ENCODE measurements at places on chromosomes 11 and 22.
A peak's percentile ranks its signal among the peaks of the same experiment; 100 is the strongest.

DNA sequence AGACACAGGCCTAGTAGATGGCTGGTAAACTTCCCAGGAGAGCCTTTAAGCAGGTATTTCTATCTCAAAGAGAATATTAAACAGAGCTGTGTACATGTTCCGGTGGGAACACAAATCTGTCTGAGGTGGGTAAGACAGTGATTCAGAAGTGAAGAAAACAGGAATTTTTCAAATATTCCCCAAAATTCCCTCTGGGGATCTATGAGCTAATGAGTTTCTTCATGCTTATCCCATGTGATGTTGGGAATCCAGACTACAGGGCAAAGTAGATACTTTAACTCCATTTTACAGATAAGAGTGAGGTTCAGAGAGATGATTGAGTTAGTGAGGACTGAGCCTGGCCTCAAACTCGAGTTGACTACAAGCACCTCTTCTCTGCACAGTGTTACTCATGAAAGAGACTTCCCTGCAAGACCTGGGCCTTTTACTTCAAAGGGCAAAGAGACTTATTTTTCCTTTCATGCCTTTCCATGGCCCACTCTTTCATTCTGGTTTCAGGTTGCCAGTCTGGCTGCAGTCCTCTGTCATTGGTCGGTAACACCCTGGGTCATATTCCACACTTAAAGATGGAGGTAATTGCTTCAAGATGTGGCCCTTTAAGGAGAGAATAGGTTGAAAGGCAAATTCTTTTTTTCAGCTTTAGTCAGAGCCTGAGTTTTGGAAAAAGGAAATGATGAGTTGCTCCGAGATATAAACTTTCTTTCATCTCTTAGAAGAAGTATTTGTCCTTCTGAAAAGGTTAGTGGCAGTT, 70.1 kb downstream of the CYB5R2 start:
- no peak for DNase-seq

DNA sequence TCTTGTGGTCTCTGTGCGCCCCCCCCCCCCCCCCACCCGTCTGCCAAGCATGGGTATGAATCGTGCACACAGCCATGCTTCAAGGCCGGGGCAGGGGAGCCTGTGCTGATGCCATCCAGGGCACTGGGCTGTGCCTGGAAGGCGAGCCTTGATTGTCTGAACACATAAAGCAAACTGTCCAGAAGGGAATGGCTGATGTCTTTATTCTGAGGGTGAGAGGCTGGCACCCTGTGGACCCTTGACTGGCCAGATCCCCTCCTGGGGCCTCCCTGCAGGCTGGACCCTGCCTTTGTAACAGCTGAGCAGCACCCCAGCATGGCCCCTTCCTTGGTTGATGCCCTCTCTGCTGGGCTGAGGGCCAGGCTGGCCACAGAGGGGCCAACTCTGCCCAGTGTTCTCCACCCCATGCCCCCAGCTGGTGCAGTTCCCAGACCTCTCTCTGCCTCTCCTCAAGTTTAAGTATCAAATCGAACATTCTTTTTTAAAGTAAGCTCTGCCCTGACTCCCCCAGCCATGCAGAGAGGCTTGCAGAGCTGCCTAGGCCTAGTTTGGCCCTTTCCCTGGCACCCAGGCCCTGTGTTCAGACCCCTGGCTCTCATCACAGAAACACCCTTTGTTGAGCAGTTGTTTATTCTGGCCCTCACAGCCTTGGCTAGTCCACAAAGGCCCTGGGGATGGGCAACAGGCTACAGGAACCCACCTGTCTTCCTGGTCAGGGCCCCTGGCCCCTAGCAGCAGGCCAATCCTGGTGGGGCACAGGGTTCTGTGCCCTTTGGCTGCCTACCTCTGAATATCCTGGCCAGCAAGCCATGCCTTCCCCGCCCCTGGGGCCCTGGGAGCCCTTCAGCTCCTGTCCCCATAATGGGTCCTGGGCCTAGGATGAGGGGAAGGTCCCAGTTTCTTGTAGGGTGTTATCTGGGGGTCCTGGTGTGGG, 3.9 kb upstream of the RANBP1 start:
- no peak for DNase-seq

DNA sequence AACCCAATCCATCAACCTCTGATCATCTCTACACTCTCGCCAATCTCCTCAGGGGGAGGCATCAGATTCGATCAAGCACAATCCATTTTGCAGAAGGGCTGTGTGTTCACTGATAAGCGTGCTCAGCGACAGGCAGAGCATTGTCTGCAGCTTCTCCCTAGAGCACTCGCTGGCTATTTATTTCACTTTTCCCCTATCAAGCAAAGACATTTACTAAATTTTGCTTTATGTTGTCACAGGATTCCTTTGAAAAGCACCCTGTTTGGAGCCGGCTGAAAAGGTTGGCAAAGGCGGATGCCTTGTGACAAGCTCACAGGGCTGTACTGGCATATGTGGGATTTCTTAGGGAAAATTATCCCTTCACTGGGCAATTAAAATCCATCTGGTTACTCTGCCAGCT, 1381.5 kb upstream of the TENM4 start:
- DNase-seq, result no peak

DNA sequence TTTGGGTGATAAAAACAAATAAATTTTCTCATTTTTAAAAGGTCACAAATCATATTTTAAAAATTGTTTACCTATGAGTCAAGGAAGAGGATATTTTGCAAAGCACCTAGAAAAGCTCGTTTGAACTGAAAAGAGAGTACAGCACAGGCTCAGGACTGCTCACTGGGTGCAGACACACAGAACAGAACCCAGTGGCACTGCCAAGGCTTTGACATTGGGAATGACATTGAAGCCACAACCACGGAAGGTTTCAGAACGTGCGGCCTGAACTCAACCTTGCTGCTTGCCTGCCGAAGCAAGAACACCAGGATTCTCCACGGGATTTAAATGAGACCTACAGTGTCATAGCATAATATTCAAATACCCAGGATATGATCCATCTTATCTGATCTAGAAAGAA, 597.1 kb upstream of the B3GAT1 start:
- DNase-seq, result no peak

DNA sequence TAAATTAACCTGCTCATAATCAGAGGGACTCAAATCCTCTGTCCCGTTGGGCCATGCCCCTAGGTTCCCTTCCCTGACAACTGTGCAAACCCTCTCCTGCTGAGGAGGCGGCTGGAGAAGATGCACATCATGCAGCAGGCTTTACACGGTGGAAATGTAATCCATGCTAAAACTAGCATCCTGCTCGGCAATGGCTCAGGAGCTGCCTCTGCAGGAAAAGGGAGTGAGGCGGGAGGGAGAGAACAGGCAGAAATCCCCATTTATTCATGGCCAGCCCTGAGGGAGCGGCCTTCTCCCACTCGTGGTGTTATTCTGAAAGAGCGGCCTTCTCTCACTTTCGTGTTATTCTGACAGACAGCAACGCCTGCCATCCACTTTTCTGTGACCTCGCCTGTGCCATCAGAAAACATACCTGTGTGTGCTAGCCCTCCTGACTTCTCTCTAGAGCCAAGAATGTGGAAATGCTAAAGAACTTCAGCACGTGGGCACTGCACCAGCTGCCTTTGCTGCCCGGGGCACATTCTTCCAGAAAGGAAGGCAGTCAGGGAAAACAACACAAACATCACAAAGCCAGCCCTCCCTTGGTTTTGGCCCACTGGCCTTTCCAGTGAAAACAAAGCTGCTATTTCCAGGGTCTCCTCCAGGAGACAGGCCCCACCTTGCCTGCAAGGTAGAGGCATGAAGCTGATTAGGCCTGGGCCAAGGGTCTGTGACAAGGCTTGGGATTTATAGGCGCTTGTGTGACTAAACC, 62.9 kb upstream of the BID start:
- peak; percentile 30 for DNase-seq

- DNase-seq, result no peak
Measured at GRCh38 chr11:96260532-96260931, 82.5 kb downstream of the MAML2 start.

DNA sequence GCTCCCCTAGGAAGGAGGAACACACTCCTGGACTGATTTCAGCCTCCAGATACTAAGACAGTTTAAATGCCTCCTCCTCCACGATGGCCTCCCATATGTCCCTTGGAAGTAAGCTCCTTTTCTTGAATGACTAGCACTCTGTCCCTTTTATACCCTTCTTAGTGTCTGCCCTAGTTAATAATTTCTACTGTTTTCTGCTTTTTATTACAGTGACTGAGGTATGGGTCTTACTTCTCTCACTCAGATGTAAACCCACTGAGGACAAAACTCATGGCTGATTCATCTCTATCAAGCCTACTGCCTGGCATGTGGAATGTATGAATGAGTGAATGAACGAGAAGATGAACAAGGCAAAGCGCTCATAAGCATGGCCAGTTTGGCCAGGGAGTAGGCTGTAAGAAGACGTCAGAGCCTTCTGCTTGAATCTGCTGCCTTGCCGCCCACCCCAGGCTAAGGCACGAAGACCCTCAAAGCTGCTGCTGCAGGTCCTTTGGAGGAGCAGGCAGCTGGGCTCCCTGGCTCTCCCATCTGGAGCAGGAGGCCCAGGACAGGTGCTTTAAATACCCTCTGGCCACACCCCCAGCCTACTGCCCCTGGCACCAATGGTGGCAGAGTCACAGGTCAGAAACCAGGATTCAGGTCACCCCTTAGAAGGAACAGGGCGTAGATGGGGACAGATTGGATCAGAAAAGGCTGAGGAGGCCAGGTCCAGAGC, 8.2 kb upstream of the PGA3 start:
- peak; percentile 19 for DNase-seq

DNA sequence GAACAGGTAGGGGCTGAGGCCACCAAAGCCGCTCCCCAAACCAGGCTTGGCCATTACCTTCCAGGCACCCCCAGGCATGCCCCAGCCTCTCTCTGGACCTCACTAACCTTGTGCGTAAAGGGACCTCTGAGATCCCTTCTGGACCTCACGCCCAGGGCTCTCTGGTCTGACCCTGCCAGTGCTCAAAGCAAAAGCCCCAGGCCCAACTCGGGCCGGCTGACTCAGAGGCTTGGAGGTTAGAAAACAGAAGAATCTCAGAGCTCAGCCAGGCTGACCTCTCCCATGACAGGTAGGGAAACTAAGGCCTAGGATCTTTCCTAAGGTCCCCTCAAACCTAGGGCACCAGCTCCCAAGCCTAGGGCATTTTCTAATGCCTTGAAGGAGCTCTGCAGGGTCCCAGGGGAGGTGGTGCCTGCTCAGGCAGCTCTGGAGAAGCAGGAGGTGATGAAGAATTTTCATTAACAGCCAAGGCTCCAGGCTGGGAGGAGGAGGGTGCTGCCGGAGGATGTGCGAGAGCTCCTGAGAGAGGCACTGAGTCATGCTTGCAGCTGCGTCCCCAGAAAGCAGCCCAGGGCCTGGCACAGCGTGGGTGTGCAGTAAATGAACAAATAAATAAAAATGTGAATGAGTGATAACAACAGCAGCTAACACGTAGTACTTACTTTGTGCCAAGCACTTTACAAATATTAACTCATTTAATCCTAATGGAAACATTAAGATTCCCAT, 25.6 kb downstream of the ARRB1 start:
- DNase-seq, result no peak

GRCh38 chr11:27626269-27626937, 73.9 kb downstream of the BDNF start:
- DNase-seq, result no peak

GRCh38 chr11:104490182-104490581, 326.2 kb upstream of the PDGFD start:
- DNase-seq, result no peak

- DNase-seq, result no peak
Measured at GRCh38 chr11:69396051-69396947, 85.2 kb upstream of the LINC01488 start.

GRCh38 chr22:40544758-40545157, 91.8 kb downstream of the MRTFA start:
- DNase-seq, result no peak

- no peak for DNase-seq
Measured at GRCh38 chr22:23250056-23250784, 69.9 kb downstream of the BCR start.

DNA sequence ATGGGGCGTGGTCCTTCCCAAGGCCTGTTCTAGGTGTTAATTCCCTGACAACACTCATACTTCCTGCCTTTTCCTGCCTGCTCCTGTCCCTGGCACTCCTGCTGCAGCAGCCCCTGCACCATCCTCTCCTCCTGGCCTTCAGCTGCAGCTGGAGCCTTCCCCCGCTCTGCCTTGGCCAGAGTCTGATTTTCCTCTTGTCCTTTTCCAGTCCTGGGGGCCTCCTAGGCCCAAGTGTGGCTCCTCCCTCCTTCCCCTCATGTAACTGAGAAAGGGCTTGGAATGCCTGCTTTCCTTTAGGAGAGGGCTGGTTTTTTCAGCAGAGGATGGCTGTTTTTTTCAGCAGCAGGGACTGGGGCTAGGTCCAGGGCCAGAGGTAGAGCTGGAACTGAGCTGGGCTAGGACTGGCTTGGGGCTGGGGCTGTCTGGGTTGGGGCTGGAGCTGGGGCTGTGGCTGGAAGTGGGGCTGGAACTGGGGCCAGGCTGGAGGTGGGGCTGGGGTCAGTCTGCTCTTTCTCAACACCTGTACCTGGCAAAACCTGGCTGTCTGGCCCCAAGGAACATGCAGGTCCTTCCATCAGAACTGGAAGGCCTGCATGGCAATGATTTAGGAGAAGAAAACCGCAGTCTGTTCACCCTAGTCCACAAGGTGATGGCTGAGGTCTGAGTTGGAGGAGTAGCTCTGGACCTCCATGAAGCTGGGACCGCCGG, 23.6 kb downstream of the ZC3H7B start:
- DNase-seq, result no peak

DNA sequence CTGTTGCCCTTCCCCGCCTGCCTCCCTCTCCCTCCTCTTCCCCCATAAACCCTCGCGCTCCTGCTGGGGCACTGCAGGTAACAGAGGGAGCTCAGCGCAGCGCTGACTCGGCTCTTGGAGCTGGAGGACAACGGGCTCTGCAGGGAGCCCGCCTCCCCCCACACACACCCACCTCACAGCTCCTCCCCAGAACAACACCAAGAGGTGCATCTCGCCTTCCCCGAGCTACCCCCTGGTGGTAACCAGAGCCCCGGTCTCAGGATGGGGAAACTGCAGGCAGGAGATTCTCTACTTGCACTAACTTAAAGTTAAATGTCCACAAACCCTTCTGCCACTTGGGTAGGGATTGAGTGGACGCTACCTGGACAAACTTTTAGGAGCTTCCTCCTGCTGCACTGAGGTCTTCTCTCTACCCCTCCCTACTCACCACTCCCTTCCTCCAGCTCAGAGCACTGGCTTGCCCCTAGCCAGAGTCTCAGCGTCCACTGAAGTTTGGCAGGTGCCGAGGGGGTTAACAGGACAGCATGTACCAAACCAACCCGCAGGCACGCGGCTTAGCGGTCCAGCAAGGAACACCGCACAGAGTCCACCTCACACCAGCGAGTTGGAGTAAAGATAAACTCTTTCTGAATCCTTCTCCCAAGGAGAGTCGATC, 4.0 kb upstream of the SCN4B start:
- no peak for DNase-seq

DNA sequence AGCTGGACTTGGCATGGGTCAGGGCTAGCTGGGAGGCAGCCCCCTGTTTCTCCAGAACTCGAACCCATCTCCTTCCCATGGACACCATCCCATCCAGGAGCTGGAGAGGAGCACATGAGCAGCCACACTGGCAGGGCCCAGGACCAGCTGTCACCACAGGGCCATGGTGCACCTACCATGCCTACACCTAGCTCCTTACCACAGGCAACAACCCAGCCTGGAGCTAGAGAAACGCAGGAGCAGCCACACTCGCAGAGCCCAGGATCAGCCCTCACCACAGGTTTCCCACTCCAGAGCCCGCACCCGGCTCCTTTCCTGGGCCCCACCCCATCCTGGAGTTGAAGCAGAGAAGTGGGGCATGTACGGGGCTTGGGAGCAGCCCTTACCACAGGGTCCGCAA, 50.2 kb downstream of the GAB4 start:
- no peak for DNase-seq

Data from epithelial cell of proximal tubule (primary cell).